ENCODE measurements at places on chromosomes 6 and 20.

- no peak for DNase-seq
Measured at GRCh38 chr20:8996817-8997512, 71.9 kb upstream of the PLCB4 start.

GRCh38 chr6:111614833-111615582 lies 9.3 kb upstream of the TRAF3IP2 start:
- DNase-seq, result no peak

- no peak for DNase-seq
Measured at GRCh38 chr6:137872581-137873115, 5.6 kb downstream of the TNFAIP3 start.

DNA sequence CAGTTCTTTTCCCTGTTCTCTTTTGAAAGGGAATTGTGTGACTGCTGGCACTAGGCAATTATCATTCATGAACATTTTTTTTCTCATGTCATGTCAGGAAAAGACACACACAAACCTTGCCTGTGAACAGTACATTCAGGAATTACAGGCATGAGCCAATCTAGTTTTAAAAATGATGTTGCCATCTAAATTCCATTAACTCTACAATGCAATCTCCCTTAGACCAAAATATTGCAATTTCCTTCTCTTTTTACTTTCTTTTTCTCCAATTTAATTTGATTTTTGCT lies 127.5 kb upstream of the STMND1 start:
- no peak for DNase-seq

- DNase-seq, result no peak
Measured at GRCh38 chr20:9236458-9236857, 167.6 kb downstream of the PLCB4 start.

DNA sequence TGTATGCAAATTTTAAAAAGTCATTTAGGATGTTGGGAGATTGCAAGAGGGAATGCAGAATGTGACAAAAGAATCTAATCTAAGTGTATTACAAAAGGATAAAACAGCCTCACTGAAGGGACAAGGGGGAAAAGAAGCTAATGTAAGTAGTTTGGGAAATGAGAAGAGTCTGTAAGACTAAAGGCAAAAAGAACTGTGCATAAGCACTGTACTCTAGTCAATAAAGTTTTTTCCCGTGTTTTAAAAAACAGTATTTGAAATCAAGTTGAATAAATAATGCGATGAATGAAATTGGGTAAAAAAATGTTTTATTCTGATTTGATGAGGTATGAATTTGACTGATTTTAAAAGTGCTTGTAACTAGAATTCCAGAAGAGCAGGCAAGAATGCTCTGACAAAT lies 149.8 kb downstream of the VEGFA start:
- no peak for DNase-seq

DNA sequence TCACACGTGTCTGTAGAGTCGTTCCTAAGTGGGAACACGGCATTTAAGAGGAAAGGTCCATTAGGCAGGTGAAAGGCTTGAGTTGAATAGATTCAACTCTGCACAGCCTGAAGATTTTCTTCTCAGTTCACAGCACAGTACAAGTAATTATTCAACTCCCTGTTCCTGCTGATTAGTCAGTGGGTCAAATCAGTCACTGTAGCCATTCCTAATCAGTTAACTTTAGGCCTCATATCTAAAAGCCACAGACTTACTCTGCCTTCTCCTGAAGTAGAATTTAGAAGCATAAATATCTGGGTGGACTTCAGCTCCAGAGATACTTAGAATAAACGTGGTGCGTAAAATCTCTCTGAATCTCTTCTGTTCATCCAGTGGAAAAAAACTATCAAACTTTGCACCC lies 872.4 kb downstream of the C6orf118 start:
- DNase-seq, result no peak

DNA sequence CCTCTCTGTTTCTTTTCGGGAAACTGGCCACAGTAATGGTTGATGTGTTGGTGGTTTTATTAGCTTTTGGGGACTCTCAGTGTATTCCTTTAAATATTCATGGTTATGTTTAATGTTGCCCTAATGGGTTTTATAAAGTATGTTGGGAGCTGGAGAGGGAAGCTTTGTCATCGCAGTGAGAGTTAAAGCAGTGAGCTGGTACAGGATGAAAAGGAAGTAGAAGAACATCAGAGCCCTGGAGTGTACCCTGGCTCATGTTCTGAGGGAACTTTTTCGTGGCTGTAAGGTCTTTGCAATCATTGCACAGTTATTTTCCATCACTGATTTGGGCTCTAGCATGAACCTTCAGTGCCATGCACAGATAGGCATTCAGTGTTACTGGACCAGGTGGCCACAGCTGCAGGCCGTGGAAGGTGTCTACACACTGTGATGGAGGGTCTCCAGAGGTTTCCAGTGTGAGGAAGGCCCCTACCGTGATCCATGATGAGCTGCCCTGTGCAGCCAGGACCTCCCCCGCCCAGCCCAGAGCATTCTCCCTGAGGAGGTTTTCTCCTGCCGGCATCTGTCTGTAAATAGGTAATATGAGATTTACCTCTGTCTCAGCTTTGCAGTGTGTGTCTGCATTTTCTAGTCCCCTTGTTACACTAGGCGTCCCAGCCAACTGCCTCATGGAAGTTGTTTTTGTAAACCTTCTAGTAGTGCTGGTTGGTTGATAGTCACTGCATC lies 22.4 kb upstream of the TMEM217 start:
- DNase-seq, result no peak

- DNase-seq, result peak; percentile 70
Measured at GRCh38 chr6:41286544-41287346, at the start of gene TREM1. Gene TREM1 (minus strand): TSS chr6:41286682. CDS start chr6:41286655, 27 bp downstream.

- DNase-seq, result no peak
Measured at GRCh38 chr6:12096342-12096741, 84.2 kb downstream of the HIVEP1 start.

DNA sequence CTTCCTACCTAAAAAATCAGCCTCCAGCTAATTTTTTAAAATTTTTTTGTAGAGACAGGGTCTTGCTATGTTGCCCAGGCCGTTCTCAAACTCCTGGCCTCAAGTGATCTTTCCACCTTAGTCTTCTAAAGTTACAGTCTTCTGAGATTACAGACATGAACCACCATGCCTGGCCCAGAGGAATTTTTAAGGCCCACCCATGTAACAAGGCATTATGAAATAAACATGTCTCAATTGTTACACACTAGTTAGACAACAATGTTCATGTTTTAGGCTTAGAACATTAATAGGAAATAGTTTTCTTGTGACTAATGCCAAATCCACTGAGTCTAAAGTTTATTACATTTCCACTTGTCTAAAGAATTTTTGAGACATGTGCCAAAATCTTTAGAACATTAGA lies 221.2 kb downstream of the LAMA2 start:
- peak; percentile 36 for DNase-seq

GRCh38 chr6:142271476-142271875 lies 30.3 kb upstream of the ADGRG6 start:
- DNase-seq, result no peak

GRCh38 chr20:42837456-42837855 lies 352.2 kb downstream of the PTPRT start:
- no peak for DNase-seq

- DNase-seq, result no peak
Measured at GRCh38 chr6:131807321-131807643, 538 bp upstream of the ENPP1 start.

- no peak for DNase-seq
Measured at GRCh38 chr20:32621071-32621890, 36.1 kb upstream of the NOL4L start.

DNA sequence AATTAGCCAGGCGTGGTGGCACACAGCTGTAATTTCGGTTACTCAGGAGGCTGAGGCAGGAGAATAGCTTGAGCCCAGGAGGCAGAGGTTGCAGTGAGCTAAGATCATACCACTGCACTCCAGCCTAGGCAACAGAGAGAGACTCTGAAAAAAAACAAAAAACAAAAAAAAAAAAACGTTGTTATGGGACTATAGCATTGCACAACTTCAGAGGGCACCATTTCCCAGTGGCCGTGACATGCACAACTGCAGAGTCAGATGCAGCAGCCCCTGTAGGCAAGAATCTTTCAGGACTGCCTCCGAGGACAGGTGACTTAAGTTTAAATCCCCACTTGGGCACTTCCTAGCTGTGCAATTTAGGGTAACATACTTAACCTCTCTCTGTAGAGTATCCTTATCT lies 64.0 kb downstream of the ZNF217 start:
- DNase-seq, result no peak

- no peak for DNase-seq
Measured at GRCh38 chr6:125802943-125803377, 12.2 kb downstream of the NCOA7 start.

- DNase-seq, result no peak
Measured at GRCh38 chr20:1824181-1824580, 71.0 kb upstream of the SIRPA start.

DNA sequence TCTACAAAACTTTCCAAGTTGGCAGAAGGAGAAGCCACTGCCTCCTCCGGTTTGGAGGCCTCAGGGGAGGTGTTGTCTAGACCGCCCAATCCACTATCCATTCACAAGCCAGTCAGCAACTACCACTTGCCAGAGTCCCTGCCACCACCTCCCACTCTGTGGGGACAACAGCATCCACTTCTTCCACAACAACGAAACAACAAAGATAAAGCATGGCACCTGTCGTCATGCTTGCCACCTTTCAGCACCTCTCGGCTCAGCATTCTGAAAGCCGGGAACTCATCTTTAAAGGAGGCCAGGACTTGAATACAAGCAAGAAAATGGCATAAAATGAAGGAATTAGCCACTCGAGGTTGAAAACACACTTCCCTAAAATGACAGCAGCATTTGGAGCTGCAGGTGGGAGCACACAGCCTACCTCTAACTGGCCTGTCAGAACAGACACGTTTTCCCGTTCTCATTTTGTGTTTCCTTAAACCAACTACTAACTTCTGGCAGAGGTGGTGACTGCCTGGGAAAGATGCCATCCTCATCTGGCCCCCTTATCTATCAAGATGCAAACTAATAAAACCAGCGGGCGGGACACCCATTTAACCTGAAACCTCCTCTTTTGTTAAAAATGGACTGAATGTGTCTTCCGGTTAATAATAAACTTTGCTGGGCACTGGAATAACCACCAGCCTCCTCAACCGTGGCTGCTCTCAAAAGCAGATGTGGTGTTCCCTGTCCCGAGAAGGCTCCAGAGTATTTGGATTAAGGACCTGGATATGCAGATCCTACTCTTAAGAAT lies 21.7 kb downstream of the YTHDF1 start:
- DNase-seq, result peak; percentile 35

GRCh38 chr20:42295592-42295991 lies 677.4 kb upstream of the CHD6 start:
- DNase-seq, result no peak

All from renal cortical epithelial cell (primary cell).